Activated CD4-positive, alpha-beta memory T cell treated with anti-CD3 and anti-CD28 coated beads, Interleukin-2, amount 10 ng/mL, durations not matched to agents 7 days and 5 days (primary cell): ENCODE measurements at places on chromosomes 2 and 18. TPM values are rescaled to one million over a fixed set of nuclear protein-coding genes. Genes with fewer than 3 reads are reported as not detected.

The SCN3A gene
- total RNA-seq = not detected

The IHH gene
- total RNA-seq = not detected

The PTPRN gene
- 0.33 TPM for total RNA-seq

DNA sequence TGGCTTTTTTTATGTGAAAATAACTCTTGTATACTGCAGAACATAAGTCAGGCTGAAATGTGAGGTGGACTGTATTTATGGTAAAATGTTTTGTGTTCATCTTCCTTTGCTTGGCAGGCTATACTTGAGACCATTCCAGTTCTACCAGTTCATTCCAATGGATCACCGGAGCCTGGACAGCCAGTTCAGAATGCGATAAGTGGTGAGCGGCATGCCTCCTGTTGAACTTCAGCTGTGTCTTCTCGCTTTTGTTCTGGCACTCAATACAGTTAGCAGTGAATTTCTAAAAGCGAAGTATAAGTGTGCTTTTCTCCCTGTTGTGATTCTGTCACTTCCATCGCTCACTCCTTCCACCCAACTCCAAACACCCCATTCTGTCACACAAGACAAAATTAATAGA is 138.5 kb downstream of the ARHGAP28 start:
- H3K27ac ChIP-seq = no peak overlapping the region
- no peaks in the 10 kb centered on the region for H3K36me3 ChIP-seq
- DNase-seq = no peak
- no peak overlapping the region for H3K4me3 ChIP-seq
- no peaks in the 10 kb centered on the region for H3K27me3 ChIP-seq

DNA sequence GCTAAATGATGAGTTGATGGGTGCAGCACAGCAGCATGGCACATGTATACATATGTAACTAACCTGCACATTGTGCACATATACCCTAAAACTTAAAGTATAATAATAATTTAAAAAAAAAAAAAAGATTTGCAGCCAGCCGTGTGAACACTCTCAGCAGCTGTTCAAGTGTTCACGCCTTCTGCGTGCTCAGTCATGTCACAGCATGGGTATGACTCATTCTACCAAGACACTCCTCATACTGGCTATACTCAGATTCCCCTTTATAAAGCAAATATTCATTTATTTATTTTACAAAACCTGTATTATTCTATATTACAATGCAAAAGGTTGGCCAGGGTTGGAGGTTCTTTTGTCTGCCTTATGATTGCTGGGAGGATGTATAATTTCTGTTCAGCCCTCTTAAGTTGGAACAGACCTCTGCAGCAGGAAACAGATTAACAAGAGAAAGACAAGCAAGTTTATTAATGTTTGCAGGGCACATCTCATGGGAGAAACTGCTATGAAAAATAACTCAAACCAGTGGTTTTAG is 1230.6 kb upstream of the CHAC2 start:
- H3K4me1 ChIP-seq = no peaks in the 10 kb centered on the region
- H3K36me3 ChIP-seq = no peaks in the 10 kb centered on the region
- no peaks in the 10 kb centered on the region for H3K27me3 ChIP-seq
- DNase-seq = no peak
